ENCODE measurements at places on chromosomes 2 and 18. TPM values are rescaled to one million over a fixed set of nuclear protein-coding genes. Genes with fewer than 3 reads are reported as not detected.
A peak's percentile ranks its signal among the peaks of the same experiment; 100 is the strongest.

DNA sequence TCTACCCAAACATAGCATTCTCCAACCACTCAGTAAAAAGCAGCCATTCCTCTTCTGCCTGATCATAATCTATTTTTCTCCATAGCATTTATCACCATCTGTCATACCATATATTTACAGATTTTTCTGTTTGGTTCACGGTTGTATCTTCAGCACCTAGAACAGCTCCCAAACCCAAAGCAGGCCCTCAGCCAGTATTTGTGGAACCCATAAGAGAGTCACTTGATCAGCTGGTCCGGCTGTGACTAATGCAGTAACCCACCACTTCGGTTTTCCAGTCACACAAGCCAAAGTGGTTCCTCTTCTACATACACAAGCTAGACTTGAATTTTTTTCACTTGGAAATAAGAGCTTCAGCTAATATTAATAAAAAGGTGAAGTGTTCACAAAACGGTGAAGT is 511.6 kb upstream of the CELF4 start:
- peak; percentile 4 for DNase-seq

GRCh38 chr2:202196727-202197126 is 41.7 kb downstream of the SUMO1 start:
- DNase-seq, result no peak

Gene MYO3B
- not detected for total RNA-seq

Gene ADAM17
- total RNA-seq, result 34.0 TPM

Gene PCGF1
- 31.3 TPM for total RNA-seq

Gene LHCGR
- not detected for total RNA-seq

Gene CABYR
- 12.0 TPM for total RNA-seq

Gene PROKR1
- not detected for total RNA-seq
